ENCODE measurements at places on chromosomes 2 and 18.
A peak's percentile ranks its signal among the peaks of the same experiment; 100 is the strongest.

DNA sequence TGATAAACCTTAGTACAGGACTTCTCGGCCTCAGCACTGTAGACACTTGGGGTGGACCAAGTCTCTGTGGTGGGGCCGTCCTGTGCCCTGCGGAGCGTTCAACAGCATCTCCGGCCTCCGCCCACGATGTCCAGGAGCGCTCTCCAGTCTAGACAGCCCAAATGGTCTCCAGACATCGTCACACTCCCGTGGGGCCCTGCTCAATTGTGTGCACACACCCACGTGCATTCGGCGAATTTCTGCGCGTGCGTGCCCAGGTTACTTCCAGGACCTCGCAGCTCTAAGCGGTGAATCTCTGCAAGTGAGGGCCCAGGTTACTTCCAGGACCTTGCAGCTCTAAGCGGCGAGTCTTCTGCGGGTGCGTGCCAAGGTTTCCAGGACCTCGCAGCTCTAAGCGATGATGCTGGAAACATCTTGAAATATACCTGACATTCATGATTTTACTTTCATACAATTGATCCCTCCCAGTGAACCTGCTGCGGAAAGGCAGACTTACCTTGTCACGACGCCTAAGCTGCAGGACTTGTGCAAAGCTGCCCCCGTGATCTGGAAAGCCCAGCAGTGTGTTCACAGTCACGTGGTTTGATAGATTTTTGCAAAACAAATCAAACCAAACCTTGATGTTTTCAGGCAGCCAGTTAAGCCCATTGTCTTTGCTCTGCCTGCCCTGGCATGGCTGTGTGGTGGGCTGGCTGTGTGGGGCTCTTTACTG lies 16.1 kb upstream of the OTOS start:
- DNase-seq: no peak

DNA sequence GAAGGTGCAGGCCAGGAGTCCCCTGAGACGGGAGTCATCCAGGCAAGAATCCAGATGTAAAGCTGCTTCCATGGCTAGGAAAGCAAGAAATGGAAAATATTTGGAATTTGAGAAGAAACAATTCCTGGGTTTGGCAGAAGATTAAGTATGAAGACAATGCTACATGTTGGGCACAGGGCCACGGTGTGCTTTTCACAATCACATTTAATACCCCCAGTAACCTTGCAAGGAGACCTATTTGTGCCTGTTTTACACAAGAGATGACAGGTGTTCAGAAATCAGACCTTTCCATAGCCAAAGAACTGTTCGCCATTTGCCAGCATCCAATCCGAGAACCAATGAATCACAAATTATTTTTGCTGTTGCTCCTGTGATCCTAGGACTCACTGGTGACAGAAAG lies 50.5 kb downstream of the KCTD1 start:
- DNase-seq: no peak

DNA sequence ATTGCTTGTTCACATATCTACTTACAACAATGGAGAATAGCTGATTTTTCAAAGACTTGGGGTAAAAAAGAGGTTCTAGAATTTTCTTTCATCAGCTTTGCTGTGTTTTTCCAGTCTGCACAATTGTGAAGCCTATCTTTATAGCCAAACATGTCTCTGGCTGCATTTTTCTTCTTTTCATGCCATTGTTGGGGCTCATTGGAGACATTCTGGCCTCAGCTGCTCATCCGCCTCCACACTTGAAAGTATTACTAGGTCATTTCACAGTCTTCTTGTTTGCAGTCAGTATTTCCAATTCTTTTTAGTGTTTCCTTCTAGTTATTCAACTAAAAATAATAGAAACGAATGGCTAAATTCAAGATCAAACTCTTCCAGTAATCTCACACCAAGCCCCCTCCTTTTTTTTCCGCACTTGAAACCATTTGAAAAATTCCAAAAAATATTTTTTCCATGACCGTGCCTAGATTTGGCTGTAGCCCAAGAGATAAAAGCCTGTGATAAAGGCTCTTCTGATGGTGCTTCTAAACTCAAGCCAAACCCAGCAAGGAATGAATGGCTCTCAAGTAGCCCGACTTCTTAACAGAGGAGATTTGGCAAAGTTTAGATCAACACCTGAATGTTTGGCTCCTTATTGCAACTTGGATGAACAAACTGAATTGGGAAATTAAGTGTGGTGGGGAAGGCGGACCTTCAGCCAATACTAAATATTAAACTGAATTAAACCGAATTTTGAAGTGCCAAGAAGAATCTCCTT lies 103.4 kb downstream of the NRP2 start:
- no peak for DNase-seq

- DNase-seq: no peak
Measured at GRCh38 chr2:157996799-157997198, 104.9 kb upstream of the UPP2 start.

DNA sequence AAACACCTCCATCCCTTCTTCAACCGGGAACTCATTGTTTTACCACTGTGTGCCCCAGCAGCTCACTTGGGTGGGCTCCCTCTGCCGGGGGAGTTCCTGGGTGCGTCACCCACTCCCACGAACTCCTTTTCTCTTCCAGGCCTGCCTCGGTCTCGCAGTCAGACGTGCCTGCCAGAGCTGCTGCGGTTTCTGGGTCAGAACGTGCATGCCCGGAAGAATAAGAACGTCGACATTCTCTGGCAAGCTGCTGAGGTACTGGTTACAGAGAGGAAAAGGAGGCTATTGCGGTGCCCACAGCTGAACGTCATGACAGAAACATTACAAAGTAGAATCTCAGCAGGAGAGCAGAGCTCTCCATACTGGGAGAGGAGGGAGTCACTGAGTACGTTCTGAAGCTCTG lies 35.6 kb downstream of the COA5 start:
- no peak for DNase-seq

- no peak for DNase-seq
Measured at GRCh38 chr18:49999128-49999527, 185.8 kb upstream of the ACAA2 start.

- DNase-seq: peak; percentile 71
Measured at GRCh38 chr2:150167711-150168110, 319.8 kb downstream of the RND3 start.

DNA sequence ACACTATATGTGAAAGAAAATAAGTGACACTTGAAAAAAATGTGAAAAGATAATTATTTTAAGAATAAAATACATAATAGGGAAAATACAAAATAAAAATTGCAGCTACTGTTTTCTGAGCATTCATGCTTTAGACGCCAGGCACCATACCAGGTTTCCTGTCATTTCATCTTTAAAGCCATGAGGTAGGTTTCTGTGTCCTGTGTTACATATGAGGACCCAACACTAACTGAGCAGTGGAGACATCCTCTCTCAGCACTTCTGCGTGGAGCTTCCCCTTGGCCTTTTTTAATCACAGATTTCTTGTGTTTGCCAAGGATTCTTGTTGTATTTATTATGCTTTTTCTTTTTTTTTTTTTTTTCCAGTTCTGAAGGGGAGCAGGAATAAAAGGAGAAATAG lies 117.3 kb downstream of the FAM117B start:
- DNase-seq: no peak

DNA sequence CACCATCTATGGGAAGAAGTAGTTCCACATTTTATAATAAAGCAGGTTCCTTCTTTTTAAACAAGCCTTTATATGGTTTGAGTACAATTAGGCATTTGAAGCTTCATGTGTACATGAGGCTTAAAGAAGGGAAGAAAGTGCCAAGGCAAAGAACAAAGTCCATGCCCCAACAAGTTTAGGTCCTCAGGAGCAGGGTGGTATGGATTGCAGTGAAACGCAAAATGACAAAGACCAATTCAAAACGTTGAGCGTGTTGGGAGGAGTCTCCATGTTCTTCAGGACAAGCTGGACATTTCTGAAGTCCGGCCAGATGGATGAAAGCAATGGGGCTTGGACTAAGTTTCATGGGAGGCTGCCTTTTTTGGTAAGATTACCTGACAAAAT lies 78.8 kb upstream of the FZD5 start:
- DNase-seq: no peak

DNA sequence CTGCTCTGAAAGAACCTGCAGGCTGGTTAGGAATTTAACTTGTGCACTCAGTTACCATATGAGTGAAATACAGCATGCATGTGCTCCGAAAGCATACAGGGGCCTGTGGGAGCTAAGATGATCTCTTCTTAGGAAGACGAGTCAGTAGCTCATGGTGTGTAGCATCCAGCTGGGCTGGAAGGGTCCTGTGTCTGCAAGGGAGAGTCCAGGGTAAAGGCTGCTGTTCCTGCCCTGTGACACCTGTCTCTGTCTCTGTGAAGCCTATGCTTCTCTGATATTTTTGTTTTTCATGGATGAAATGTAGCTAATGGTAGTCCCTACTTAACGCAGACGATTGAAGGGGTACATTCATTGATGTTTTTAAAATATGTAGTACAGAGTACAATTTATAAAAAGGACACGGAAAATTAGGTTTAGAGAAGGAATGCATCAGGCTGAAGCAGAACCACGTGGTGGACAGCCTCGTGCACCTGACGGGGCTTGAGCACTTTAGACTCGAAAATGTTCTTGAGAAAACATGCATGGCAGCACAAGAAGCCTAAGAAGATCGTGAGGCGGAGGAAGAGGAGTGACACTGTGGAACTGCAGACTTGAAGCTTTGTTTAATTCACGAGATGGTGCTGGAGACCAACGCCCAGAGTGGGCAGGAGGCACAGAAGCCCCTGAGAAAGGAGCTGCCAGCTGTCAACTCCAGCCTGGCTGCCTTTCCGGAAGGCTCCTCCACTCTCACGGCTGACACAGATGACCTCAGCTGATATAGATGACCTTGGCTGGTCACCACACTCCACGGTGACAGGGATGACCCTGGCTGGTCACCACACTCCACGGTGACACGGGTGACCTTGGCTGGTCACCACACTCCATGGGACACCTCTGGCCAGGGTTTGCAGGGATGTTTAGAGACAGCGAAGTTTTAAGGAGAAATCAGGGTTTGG lies 110.6 kb downstream of the TMEM18 start:
- no peak for DNase-seq

- no peak for DNase-seq
Measured at GRCh38 chr18:13261661-13262357, 43.2 kb downstream of the LDLRAD4 start.

GRCh38 chr2:1817256-1818051 lies 73.1 kb upstream of the PXDN start:
- peak; percentile 81 for DNase-seq

GRCh38 chr18:50465211-50466153 lies 90.6 kb downstream of the SKA1 start:
- peak; percentile 9 for DNase-seq

- DNase-seq: peak; percentile 23
Measured at GRCh38 chr2:176508984-176509740, 239.9 kb downstream of the MTX2 start.

GRCh38 chr18:35282353-35282752 lies 7.7 kb downstream of the ZSCAN30 start:
- DNase-seq: peak; percentile 62

GRCh38 chr2:26769089-26769761 lies 5.1 kb downstream of the SLC35F6 start:
- DNase-seq: peak; percentile 75

- DNase-seq: no peak
Measured at GRCh38 chr2:98900721-98901120, 35.3 kb downstream of the CRACDL start.

DNA sequence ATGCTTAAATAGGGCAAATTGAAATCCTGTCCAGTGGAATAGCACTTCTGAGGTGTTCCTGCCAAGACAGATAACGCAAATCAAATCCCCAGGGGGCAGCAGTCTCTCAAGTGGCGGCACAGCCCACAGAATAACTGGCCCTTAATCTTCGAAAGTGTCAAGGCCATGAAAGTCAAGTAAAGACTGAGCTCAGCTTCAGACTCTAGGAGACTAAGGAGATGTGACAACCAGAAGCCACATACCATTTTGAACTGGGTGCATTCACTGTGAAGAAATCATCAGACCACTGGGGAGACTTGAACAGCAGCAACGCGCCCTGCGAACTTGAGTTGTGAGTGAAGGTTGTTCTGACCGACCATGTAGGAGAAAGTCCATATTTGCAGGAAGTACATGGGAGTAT lies 66.0 kb upstream of the ASAP2 start:
- DNase-seq: no peak

DNA sequence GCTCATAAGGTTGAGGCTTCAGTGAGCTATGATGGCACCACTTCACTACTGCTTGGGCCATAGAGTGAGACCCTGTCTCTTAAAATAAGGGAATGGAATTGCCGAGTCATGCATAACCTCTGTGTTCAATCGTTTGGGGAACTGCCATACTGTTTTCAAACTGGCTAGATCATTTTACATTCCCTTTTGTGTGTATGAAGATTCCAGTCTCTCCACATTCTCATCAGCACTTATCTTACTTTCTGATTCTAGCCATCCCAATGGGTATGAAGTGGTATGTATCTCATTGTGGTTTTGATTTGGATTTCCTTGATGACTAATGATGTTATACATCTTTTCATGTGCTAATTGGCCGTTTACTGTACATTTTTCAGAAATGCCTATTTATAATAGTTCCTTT lies 23.7 kb downstream of the MARCHF7 start:
- DNase-seq: peak; percentile 58
